ENCODE measurements at places on chromosomes 3 and 15.

GRCh38 chr3:148494451-148494850 lies 203.3 kb upstream of the AGTR1 start:
- no peak for DNase-seq

- no peak for DNase-seq
Observed at GRCh38 chr3:30557746-30558303, 48.6 kb upstream of the TGFBR2 start.

GRCh38 chr3:187702507-187703033 lies at the start of gene RTP2:
TSS of gene RTP2 (minus strand) at chr3:187702557. CDS start at chr3:187702128, 429 bp downstream.
- DNase-seq: no peak

GRCh38 chr15:78684657-78685056 lies 43.6 kb upstream of the CHRNB4 start:
- DNase-seq: no peak

GRCh38 chr3:1908651-1909445 lies 189.8 kb upstream of the CNTN4 start:
- DNase-seq: no peak

DNA sequence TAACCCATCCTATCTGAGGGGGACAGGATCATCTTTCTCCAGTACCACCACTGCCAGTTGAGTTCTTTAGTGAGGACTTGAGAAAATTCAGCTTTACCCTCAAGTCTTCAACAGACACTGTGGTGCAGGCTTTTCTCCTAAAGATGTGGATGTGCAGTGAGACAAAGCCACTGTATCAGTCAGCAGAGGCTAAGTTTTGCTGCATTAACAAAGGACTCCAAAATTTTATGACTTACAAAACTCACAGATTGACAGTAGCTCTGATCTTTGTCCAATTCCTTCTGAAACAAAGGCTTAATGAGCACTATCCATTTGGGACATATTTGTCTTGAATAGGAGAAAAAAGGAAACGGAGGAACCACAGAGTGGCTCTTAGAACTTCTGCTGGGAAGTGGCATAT lies 87.9 kb downstream of the MITF start:
- no peak for DNase-seq

DNA sequence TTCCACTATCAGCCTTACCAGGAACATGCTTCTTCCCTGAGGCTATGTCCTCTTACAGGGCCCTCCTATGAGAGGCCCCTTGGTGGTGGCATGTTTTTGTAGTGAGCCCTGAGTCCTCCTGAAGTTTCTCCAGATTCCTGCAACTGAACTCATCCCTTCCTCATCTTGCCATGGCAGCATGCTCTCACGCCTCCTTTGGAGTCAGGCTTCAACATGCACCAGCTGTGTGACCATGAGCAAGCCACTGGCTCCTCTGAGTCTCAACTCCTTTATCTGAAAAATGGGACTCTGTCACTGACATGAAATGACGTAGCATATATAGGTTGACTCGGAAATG lies 216.3 kb upstream of the TLE3 start:
- no peak for DNase-seq

DNA sequence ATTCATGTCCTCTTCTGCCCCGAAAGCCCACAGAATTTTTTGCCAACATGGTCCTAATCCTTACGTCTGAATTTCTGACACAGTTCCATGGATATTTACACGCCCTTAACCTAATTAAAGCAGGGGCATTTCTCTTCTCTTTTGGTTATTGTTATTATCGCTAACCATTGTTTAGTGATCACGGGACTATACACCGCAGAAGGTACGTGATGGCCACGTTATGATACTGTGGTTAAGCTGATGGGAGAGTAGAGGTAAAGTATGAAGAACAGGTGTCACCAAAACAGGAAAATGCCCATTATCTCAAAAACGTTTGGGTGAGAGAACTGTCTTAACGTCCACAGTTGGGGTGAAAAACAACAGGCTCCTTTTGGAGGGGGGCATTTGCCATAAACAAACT lies 26.4 kb downstream of the CCR4 start:
- DNase-seq: no peak

DNA sequence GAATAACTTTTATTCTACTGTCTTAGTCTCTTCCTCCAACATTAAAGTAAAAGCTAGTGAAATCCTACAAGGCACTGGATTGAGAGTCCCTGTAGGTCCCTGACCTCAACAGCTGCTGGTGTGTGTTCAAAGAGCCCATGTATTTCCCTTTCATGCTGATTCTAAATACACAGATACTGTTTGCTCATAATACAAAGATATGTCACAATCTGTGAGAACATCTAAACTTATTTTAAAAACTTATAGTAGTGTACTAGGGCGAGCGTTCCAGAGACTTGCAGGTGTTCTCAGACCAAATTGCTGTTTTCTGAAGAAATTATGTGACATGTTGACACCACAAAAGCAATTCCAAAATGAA lies 145.9 kb upstream of the LIPC start:
- no peak for DNase-seq

- DNase-seq: no peak
Observed at GRCh38 chr3:105780107-105780506, 88.7 kb downstream of the CBLB start.

GRCh38 chr15:88949734-88950400 lies 36.7 kb upstream of the MFGE8 start:
- no peak for DNase-seq

- no peak for DNase-seq
Observed at GRCh38 chr3:173055228-173055933, 85.7 kb downstream of the SPATA16 start.

- no peak for DNase-seq
Observed at GRCh38 chr3:17456046-17456445, 286.4 kb downstream of the TBC1D5 start.

DNA sequence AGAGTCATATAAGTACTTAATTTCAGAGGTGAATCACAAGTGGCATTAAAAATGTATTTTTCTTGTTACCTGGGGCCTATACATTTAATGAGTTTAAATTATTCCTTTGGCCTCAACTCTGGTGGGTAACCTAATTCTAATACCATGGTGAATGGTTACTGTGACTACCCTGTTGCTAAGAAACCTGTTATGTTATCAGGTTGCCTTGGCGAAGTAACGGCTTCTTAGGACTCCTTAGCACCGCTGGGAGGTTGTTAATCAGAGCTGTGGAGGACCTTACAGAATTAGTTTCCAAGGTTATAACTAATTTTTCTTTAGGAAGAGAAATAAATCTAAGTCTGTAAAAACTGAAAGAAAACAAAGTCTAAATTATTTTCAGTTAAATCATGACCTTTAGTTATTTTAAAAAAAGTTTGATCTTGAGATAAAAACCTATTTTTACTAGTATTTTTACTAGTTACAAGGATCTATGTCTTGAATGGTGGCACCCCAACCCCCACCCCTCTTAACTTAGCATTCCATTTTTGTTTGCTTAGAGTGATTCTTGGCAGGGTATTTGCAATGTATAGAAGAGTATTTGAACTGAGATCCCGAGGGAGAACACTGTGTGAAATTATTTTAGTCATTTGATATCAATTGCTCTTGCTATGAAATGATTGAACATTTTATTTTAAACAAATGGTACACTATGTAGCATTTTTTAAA lies 155.5 kb downstream of the FNDC3B start:
- DNase-seq: no peak

- no peak for DNase-seq
Observed at GRCh38 chr3:170605490-170605889, 19.6 kb upstream of the SLC7A14 start.

GRCh38 chr15:73955326-73955725 lies 29.1 kb downstream of the LOXL1 start:
- DNase-seq: no peak

DNA sequence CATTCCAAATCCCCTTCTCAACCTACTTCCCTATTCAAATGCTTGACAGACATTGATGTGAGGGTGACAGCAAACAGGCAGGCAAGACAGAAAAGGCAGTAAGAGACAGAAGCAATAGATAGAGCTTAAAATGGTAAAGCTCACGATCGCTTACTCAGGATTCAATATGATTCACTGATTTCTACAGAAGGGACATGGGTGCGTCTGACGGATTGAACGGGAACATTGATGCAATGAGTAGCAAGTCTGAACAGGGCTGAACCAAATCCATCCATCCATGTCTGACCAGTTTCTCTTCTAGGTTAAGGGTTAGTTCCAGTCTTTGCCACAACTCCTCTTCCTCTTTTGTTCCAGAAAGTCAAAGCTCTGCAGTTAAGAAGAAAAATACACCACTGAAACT lies 35.1 kb downstream of the P2RY1 start:
- no peak for DNase-seq

- no peak for DNase-seq
Observed at GRCh38 chr15:66657185-66658020, 44.6 kb upstream of the SMAD6 start.

- DNase-seq: no peak
Observed at GRCh38 chr15:25846377-25846776, 16.8 kb downstream of the ATP10A start.

- DNase-seq: no peak
Observed at GRCh38 chr3:171497468-171497867, 37.3 kb upstream of the TNIK start.

DNA sequence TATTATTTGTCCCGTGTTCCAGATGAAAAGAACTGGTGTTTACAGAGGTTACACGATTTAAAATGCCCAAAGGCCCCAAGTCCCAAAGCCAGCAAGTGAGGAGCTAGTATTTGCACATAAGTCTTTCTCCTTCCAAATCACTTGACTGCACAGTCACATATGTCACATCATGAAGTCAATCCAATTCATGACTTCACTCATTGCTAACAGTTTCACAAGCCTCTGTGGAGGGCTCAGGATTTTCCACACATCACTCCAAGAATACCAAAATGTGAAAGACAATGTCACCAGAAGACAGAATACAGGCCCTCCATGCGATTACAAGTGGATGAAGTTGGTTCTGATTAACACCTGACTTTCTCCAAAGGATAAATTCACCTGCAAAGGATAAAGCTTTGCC lies 283.1 kb upstream of the UBE2E2 start:
- DNase-seq: no peak

GRCh38 chr3:186668426-186668825 lies 2.6 kb downstream of the HRG start:
- no peak for DNase-seq

DNA sequence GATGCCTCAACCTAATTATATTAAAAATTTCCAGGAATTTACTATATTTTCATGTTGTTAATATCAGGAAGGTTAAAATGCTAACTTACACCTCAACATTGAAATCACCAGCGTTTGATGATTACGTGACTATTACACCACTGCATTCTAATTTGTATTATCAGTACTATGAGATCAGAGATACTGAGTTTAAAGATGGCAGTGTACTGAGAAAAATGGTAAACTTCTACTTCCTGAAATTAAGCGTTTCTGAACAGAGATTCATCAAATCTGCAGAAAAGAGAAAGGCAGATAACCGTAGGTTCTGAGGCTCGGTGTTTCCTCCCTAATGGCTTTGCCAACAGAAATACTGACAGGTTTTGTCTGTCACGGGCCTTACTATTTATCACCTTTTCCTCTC lies 69.9 kb downstream of the CRTC3 start:
- no peak for DNase-seq

GRCh38 chr3:187292181-187292580 lies 644 bp upstream of the MASP1 start:
- no peak for DNase-seq

- DNase-seq: no peak
Observed at GRCh38 chr3:158200955-158201354, 91.1 kb downstream of the RSRC1 start.
